ENCODE measurements at places on chromosomes 11 and 22.

- DNase-seq, result no peak
Measured at GRCh38 chr11:108934289-108934688, 269.4 kb downstream of the DDX10 start.

DNA sequence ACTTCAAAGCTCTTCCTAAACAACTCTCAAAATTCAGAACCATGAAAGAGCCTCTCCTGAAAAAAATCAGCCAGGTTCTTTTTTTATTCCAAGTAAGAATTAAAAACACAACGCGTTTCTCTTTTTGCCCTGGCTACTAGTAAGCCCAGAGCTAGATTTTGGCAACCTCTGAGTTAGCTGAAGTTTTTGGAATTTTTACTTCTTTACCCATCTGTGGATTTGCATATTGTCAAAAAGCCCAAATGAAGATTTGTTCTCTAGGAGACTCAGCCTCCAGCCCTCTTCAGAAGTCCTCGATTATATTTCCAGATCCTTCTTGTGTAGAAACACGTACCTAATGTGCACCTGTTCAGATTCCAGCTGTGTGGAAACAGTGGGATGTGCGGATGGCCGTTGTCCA lies 517.9 kb downstream of the TBC1D22A start:
- DNase-seq, result no peak

DNA sequence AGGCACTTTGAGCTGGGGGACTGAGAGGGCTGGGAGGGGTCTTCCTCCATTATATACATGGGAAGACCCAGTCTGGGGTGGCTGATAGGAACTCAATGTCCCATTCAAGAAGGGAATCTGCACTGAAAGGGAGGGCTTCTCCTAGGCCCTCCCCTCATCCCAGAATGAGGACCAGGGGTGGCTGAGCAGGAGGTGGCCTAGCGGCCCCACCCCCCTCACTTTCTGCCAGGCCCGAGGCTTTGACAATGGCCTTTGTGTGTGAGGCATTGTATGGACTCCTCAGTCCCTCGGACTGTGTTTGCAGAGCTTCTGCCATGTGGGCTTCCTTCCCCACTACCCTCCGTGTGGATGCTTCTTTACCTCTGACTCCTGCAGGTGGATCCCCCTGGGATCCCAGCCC lies 65.7 kb downstream of the NECTIN1 start:
- DNase-seq, result no peak

DNA sequence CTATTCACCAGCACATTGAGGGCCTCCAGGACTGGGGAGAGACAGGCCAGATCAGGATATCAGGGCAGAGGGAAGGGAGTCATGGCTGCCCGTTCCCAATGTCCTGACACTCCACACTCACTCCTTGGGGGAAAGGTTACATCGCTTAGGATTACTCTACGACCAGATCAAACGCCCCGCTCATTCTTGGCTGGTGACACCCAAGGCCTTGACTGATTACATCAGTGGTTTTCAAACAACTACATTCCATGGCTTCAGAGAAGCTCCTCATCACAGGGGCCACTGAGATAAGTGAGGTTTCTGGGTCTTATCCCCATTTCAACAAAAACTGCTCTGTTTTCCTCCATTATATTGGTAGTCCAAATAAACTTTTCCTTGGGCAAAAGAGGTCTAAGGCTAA lies 15.0 kb downstream of the UBE2L6 start:
- DNase-seq, result no peak

GRCh38 chr11:120923866-120924508 lies 99.9 kb upstream of the TBCEL start:
- no peak for DNase-seq

- DNase-seq, result no peak
Measured at GRCh38 chr11:26332572-26332915, 614 bp downstream of the ANO3 start.

DNA sequence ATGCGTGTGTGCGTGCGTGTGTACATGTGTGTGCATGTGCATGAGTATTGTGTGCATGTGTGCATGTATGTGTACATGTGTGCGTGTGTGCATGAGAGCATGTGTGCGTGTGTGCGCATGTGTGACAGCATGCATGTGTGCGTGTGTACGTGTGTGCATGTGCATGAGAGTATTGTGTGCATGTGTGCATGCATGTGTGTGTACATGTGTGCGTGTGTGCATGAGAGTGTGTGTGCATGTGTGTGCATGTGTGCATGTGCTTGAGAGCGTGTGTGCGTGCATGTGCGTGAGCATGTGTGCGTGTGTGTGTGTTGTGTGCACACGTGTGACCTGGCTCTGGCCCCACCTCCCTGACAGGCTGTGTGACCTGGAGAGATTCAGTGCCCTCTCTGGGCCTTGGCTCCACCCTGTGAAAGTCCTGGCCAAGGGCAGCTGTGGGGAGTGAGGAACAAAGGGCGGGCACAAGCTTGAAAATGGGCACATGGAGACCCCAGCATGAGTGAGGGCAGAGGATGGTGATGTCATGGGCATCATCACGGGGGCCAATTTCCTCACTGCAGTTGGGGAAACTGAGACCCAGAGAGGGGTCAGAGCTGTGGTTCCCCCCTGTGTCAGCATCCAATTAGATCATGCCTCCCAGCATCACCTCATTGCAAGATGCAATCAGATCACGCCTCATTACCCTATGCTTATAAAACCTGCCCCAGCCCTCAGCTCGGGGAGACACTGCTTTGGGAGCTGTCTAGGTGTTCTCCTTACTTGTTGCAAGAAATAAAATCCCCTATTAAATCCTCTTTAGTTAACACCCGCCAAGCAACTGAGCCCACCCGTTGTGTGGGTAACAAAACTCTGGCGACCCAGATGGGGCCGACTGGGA lies 658 bp downstream of the ACY3 start:
- no peak for DNase-seq

DNA sequence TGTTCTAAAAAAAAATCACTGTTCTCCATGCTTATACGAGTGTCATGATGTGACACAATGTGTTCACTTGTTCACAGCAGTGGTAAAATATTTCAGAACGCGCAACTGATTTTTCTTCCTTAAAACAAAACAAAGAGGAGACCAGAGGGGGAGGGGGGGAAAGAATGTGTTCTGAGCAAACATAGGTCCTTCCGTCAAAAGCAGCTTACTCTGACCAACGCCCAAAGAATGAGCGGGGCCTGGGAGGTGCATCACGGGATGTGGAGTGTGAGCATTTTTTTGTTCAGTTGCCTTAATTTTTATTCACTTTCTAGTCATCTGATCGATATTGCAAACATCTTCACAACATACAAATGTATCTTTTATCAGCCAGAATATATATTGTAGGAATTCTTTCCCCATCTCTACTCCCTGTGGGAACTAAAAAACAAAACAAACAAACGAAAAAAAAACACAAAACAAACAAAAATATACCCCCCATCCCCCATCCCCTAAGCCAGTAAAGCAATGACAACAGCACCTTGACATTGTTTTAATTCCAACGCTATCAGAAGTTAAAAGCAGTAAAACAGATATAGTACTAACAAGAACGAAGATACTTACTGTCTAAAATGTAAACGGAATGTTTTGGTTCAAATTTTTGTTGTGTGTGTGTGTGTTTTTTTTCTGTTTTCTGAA lies 43.3 kb downstream of the BDNF start:
- no peak for DNase-seq

- no peak for DNase-seq
Measured at GRCh38 chr11:43419460-43419859, 60.7 kb downstream of the TTC17 start.

DNA sequence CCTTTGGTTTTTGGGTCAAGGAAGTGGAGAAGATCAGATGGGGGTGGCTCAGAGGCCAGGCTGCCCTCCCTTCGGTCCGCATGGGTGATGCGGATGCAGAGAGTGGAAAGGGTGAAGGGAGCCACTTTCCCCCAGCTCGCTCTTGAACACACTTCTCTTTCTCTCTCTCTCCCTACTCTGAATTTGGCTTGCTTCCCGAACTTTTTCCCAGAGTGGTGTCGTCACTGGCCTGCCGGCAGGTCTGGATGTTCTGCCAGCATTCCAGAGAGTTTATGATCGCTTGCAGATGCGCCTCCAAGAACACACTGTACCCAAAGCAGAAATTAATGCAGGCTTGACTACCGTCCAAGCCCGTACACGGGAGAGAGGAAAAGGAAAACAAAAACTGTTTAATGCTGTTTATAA lies 103.2 kb downstream of the ZBTB16 start:
- DNase-seq, result peak; percentile 86

DNA sequence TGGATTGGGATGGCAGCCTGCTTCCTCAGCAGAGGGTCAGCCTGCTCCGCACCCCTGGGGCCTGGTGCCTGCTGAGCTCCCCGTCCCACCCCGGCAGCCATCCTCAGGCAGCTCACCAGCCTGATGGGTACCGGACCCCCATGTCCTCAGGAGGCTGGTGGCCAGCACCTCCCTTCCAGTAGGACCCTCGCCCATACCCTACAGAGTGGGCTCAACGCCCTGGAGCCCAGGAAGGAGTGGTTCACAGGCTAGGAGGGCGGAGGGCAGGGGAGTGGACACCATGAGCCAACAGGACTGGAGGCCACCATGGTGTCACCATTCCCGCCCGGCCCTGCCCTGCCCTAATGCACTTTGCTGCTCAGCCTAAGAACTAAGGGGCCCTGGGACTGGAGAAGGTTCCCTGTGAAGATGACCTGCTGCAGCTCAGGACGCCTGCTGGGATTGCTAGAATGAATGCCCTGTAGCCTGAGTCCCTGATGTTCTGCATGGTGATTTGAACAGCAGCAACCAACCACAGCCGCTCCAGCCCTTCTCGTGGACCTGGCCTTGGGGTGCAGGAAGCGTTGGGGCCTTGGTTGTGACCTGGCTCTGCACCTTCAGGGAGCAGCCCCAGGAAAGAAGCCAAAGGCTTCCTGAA lies 1080.8 kb downstream of the BRD1 start:
- no peak for DNase-seq

- peak; percentile 21 for DNase-seq
Measured at GRCh38 chr11:50298182-50298988, 265.7 kb downstream of the OR4C45 start.

GRCh38 chr11:10844796-10845195 lies 13.1 kb downstream of the ZBED5 start:
- DNase-seq, result no peak

DNA sequence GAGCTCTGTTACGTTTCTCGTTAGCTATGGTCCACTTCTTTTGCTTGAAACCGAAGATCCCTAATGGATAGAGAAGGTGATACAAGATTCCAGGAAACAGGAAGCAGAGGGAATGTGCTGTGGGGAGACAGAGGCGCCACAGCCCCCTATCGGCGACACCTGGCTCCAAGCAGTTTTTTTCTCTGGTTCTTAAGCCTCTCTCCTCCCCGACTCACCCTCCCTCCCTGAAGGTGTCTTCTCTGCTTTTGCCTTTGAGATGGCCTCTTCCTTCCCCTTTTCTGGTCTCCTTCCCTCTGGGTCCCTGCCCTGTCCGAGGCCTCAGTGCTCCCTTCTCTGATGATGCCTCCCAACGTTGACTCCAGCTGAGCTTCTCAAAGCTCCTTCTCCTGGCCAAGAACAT lies 14.2 kb upstream of the APOBEC3A start:
- no peak for DNase-seq

GRCh38 chr22:19797086-19798002 lies 36.8 kb downstream of the TBX1 start:
- no peak for DNase-seq

DNA sequence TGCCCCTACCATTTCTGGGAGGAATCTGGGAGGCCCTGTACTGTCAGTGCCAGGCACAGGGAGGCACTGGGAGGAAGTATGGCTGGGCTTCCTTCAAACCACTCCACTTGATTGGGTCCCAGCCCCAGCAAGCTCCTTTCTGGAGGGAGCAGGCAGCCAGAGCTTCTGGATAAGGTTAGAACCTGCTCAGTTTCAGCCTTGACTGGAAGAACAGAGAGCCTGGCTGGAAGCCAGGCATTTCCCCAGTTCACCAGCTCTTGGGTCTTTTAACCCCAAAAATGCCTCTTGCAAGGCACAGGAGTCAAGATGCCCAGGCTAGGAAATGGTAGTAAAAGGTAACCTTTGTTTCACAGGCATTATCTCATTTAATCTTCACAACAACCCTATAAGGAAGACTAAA lies 9.0 kb upstream of the KCTD14 start:
- DNase-seq, result no peak

DNA sequence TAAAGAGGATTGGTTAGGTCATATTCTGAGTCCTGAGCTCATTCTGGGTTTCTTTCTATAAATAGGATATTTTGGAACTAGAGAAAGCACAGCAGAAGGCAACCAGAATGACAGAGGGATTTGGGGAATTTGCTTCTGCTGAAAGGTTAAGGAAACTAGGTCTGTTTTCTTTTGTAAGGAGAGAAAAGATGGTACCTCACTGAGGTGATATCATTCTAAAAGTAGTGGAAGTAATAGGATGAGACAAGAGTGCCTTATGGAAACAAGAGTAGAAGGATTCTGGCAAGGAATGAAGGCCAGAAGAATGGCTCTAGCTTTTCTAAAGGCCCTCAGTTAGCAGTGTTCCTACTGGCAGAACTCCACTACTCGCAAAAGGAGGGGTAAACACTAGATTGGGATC lies 26.7 kb upstream of the BDNF start:
- DNase-seq, result no peak

GRCh38 chr11:57203359-57203758 lies 21.6 kb downstream of the LRRC55 start:
- peak; percentile 85 for DNase-seq

DNA sequence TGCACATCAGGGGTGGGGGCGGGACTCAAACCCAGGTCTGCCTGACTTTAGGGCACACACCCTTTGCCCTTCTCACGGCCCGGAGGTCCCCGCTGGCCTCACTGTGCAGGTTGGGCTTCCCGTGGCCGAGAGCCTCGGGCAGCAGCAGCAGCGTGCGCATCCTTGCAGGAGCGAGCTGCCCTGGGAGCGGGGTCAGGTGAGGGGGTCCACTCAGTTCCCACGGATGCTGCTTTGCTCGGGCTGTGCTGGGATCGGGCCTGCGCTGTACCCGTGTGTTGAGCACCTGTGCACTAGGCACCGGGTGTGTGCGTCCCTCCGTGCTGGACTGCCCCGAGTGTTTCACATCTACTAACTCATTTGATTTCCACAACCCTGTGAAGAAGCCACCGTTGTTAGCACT lies 25.1 kb downstream of the PRR5 start:
- DNase-seq, result no peak

DNA sequence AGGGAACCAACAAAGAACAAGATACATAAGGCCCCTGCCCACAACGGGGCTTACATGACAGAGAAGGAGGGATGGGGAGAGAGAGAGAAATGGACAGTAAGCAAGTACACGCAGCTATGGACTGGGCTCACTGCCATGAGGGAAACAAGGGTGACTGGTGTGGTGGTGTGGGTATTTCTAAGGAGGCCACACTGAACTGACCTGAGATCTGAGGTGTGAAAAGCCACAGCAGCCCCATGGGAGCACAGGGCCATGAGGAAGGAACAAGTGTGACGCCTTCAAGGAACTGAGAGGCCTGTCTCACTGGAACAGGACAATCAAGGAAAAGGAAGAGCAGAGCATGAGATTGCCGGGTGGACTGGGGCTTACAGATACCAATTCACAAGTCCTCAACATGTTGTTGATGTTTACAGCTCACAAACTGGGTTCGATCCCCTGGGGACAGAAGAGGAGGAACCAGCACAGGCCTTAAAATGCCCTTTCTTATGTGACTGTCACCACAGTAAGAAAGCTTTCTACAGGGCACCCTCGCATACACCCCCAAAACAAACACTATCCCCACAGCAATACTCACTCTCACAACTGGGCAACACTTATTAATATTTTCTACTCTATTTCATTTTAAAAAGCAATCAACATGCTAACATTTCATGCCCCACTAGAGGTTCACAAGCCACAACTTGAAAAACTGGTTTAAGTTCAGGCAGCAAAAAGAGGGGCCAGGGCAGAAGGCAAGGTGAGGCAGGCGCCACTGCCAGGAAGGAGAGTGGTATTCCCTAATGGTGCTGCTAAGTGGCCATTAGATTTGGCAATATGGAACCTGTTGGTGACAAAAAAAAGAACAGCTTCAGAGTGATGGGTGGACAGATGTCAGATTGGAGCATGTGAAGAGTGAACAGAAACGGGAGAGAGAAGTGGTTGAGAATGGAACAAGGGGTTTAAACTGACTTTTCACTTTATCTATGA lies 39.1 kb downstream of the TCIRG1 start:
- DNase-seq, result no peak

All from left ventricle myocardium inferior (tissue), 1 donor.